ENCODE measurements at places on chromosomes 5 and 9. TPM values are rescaled to one million over a fixed set of nuclear protein-coding genes. Genes with fewer than 3 reads are reported as not detected.

The IL9 gene
- not detected for total RNA-seq

The CSF1R gene
- total RNA-seq, result 0.17 TPM

The EPB41L4A gene
- total RNA-seq, result 1.3 TPM

The SMIM33 gene
- total RNA-seq, result not detected

The SVEP1 gene
- 1.4 TPM for total RNA-seq

The MORN5 gene
- not detected for total RNA-seq

The ADRA1B gene
- total RNA-seq, result 9.9 TPM

The GPX3 gene
- 17.8 TPM for total RNA-seq

The BNC2 gene
- 5.1 TPM for total RNA-seq

The GLRA1 gene
- total RNA-seq, result not detected

The LCN6 gene
- total RNA-seq, result not detected

The FOXD4L5 gene
- not detected for total RNA-seq

The CENPP gene
- total RNA-seq, result 6.5 TPM

The TTC39B gene
- 0.85 TPM for total RNA-seq

The MARVELD2 gene
- 2.1 TPM for total RNA-seq

The CCDC192 gene
- not detected for total RNA-seq

The C9orf153 gene
- total RNA-seq, result not detected

The SRD5A1 gene
- 29.0 TPM for total RNA-seq

Data from A549 treated with CpdA at 1 μM for 4 hours (cell line).